Hypothalamus (tissue), 51 donors: ENCODE measurements at places on chromosomes 16 and 17.

DNA sequence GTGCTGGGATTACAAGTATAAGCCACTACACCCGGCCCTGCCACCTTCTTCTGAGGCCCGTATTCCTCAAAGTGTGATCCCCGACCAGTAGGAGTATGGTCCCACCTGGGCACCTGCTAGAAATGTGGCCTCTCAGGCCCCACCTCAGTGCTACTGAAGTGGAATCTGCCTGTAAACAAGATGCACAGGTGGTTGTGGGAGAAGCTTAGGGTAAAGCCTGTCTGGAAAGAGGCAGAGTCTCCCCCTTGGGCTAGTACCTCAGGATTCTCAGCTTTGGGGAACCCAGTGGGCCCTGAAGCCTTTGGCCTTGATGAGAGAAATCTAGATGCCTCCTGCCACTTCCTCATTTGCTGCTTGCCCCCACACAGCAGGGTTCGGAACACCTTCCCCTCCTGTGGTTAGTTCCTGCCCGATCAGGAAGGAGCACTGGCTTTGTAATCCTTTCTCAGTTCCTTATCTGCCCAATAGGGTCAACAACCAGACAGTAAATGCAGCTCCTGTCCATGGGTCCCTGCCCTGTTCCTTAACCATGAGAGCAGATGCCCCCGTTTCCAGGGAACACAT, 25.2 kb downstream of the TK2 start:
- DNase-seq = no peak

- no peak for DNase-seq
Measured at GRCh38 chr17:74618451-74618850, 5.1 kb downstream of the CD300E start.

DNA sequence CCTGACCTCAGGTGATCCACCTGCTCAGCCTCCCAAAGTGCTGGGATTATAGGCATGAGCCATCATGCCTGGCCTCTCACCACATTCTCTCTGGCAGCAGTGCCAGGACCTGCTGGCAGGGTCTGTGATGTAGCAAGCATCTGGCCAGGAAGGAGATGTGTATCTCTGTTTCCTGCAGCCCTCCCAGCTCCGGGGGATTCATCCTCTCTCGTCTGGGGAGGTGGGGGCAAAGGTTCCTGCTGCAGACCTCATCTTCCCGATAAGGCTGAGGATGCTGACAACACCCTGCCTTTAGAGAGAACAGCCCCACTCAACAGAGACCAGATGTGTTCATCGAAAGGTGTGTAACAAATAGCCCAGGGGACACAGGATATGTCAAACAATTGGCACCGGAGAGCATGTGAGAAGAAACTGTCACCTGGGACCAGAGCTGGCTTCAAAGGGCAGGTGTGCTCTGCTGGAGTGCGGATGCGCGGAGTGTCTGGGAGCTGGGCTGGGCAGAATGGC, 54.8 kb upstream of the SEC14L1 start:
- DNase-seq = no peak

- DNase-seq = no peak
Measured at GRCh38 chr16:13438064-13438463, 481.9 kb upstream of the ERCC4 start.

GRCh38 chr16:35295856-35296255, 1836.4 kb downstream of the TP53TG3F start:
- no peak for DNase-seq

DNA sequence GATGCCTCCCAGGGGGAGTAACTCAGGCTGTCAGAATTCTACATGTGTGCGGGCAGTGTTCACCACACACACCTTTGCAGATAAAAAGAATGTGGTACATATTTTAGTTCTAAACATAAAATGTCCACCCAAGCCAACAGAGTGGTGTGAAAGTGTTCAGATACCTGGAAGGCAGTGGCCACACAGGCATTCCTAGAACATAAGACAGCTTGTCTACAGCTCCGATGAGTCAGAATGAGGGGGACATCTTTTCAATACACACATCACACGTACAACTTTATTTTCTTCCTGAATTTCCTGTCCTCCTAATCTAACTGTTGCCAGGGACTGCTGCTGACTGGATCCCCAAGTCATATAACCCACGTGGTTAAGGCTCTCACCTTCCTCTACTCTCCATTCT, 142.3 kb downstream of the ZFHX3 start:
- DNase-seq = no peak

GRCh38 chr16:89458551-89458950, 31.8 kb downstream of the ANKRD11 start:
- no peak for DNase-seq

- no peak for DNase-seq
Measured at GRCh38 chr17:37295888-37296287, 79.9 kb upstream of the C17orf78 start.

DNA sequence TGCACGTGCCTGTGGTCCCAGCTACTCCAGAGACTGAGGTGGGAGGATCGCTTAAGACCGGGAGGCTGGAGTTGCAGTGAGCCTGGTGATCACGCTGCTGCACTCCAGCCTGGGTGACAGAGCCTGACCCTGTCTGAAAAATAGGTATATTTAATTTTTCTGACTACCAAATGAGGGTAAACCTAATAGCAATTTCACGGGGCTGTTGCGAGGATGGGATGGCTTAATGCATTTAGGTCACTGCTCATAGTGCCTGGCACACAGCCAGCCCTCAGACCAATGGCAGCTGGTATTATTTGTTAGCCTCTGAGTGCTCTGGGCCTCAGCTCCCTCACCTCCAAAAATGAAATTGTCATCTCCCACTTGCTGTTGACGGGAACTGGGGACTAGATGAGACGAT, 5.9 kb upstream of the CDIP1 start:
- DNase-seq = no peak

- no peak for DNase-seq
Measured at GRCh38 chr16:85330694-85331188, 218.5 kb upstream of the CIBAR2 start.

- DNase-seq = no peak
Measured at GRCh38 chr17:20721171-20721570, 141.6 kb downstream of the CDRT15L2 start.

DNA sequence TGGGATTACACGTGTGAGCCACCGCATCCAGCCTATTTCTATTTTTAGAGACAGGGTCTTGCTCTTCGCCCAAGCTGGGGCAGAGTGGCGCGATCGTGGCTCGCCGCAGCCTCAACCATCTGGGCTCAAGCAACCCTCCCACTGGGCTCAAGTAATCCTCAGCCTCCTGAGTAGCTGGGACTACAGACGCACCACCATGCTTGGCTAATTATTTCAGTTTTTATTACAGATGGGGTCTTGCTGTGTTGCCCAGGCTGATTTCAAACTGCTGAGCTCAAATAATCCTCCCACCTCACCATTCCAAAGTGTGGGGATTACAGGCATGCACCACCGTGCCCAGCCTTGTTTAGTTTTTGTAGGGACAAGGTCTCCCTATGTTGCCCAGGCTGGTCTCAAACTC, 53.8 kb downstream of the CCDC57 start:
- no peak for DNase-seq
